Pancreas (tissue), 10 donors: ENCODE measurements at places on chromosomes 7 and 10. TPM values are rescaled to one million over a fixed set of nuclear protein-coding genes. Genes with fewer than 3 reads are reported as not detected.

ESYT2 gene
- 28.0 TPM for total RNA-seq

EBLN1 gene
- not detected for total RNA-seq

C10orf105 gene
- not detected for total RNA-seq

BTBD16 gene
- total RNA-seq: 0.14 TPM

EIF5AL1 gene
- 0.09 TPM for total RNA-seq

GRCh38 chr7:17166824-17167379 lies 131.6 kb upstream of the AHR start:
- H3K27ac ChIP-seq: no peak overlapping the region
- H3K36me3 ChIP-seq: no peaks in the 10 kb centered on the region
- H3K27me3 ChIP-seq: no peaks in the 10 kb centered on the region
- DNase-seq: no peak
- no peaks in the 10 kb centered on the region for H3K4me1 ChIP-seq

- no peak overlapping the region for H3K4me3 ChIP-seq
- no peaks in the 10 kb centered on the region for H3K27me3 ChIP-seq
- H3K27ac ChIP-seq: no peak overlapping the region
- DNase-seq: no peak
These were observed 1212.8 kb downstream of the REEP3 start for GRCh38 chr10:64733980-64734379.

DNA sequence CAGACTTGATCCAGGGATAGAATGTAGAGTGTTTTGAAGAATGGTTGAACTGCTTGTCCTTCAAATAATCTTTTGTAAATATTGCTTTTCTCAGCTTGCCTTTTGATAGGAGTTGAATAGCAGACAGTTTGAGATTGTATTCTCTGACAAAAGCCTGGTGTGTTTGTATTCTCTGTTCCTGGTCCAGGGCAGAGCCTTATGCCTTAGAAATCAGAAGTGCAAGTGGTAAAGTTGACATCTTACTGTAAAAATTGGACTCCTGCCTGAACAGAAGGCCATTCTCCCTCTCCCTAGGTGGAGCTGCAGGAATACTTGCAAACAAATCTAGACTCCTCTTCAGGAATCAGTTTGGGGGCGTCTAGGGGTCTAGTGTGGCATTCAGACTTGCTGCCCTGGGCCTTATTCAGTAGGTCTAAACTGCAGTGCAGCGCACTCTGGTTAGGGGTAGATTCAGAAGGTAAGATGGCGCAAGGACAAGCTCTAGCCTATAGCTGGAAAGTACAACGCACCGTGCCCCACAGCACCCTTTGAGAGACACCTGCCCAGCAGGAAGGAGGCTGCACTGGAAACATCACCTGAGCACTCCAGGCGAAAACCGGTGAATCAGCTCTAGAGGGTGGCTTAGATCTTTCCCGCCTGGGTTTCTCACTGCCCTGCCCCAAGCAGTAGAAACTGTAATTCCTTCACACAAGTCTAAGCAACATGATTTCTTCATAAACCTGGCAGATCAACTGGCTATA lies 608.5 kb upstream of the GALNT17 start:
- no peak for DNase-seq
- peaks cover 3% of the 10 kb centered on the region for H3K4me1 ChIP-seq

DNA sequence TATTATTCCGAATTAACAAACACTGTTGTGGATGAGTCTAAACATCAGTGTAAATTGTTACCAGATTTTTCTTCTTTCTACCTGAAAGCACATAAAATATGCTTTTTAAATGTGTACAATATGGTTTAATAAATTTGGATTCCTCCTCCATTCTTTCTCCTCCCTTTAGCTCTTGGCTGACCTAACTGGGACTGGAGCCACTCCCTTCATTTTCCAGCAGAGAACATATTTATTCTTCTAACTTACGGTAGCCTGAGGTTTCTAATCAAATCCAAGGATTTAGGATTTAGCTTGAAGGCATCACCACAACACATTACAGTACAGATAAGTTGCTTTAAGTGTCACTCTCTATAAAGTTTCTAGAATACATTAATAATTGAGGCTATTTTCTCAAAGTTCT lies 88.2 kb upstream of the SEMA3C start:
- H3K36me3 ChIP-seq: no peaks in the 10 kb centered on the region
- H3K4me1 ChIP-seq: no peaks in the 10 kb centered on the region
- no peak overlapping the region for H3K4me3 ChIP-seq
- H3K27me3 ChIP-seq: no peaks in the 10 kb centered on the region
- DNase-seq: no peak

- H3K27me3 ChIP-seq: no peaks in the 10 kb centered on the region
- no peak overlapping the region for H3K4me3 ChIP-seq
- no peaks in the 10 kb centered on the region for H3K36me3 ChIP-seq
- no peaks in the 10 kb centered on the region for H3K4me1 ChIP-seq
These were observed 11.3 kb upstream of the NEBL start for GRCh38 chr10:20908391-20908790.

DNA sequence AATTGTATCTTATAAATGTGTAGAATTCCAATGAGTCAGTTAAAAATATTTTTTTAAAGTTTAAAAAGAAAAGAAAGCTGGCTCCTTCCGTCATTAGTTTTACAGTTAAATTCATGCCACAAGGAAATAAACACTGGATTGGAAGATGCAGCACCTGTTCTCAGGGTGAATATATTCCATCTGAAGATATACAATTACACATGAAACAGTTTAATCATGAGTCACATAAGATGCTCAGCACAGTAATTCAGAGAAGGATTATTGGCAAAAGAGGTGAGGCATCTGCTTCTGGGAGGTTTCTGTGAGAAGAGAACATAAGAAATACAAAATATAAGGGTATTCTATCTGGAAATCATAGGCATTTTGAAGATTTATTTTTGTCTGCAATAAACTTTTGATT lies 376.5 kb upstream of the SORCS1 start:
- H3K36me3 ChIP-seq: no peaks in the 10 kb centered on the region
- no peak overlapping the region for H3K4me3 ChIP-seq
- DNase-seq: no peak
